Frontal cortex (tissue), 4 donors: ENCODE measurements at places on chromosomes 13 and 19.

DNA sequence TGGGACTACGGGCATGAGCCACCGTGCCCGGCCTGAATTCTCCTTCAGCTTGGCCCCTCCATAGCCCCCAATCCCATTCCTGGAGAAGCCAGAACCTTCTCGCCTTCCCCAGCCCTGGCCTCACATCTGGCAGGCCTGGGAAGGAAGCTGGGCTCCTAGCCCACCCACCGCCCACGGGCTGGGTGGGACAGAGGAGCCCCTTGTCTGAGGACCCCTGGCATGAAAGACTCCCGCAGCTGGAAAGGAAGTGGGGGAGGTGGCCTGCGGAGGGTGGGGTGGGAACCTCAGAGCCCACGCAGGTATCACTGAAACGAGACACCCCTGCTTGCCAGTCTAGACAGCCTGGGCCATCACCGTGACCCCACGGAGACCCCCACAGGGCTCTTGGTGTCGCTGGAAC lies 7.7 kb upstream of the NANOS3 start:
- DNase-seq, result peak; percentile 17

GRCh38 chr19:49712397-49712859 lies 21.5 kb downstream of the CPT1C start:
- no peak for DNase-seq

DNA sequence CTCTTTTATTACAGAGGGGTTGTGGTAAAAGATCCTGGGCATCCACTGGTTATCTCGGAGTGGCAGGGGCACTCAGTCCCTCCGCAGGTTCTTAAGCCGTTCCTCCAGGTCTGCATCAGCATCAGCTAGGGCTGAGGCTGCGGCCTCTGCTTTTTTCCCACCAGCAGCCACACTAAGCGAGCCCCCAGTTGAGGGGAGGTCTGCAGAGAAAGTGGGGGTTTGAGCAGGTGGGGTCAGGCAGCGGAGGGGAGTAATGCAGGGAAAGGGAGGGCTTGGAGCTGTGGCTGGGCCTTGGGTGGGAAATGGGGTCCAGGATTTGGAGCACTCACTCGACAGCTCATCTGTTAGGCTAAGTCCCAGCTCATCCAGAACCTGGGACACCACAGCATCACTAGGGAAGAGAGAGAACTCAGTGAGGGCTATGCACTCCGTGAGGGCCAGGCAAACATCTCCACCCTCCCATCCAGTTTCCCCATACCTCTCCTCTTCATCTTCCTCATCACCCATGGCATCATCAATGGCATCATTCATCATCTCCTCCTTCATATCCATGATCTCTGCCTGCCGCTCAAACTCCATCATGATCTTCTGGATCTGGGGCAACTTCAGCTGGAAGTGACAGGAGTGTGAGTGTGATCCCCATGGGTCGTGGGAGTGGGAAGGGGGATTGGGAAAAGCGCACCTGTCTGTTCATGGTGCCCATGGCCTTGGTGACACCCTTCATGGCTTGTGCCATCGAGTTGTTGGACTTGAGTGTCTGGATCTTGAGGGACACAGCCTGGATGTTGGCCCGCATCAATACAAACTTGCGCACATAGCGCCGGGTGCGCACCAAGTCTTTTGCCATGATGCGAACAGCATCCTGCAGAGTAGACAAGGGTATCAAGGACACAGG lies 3.1 kb downstream of the CHMP2A start:
- DNase-seq, result no peak

DNA sequence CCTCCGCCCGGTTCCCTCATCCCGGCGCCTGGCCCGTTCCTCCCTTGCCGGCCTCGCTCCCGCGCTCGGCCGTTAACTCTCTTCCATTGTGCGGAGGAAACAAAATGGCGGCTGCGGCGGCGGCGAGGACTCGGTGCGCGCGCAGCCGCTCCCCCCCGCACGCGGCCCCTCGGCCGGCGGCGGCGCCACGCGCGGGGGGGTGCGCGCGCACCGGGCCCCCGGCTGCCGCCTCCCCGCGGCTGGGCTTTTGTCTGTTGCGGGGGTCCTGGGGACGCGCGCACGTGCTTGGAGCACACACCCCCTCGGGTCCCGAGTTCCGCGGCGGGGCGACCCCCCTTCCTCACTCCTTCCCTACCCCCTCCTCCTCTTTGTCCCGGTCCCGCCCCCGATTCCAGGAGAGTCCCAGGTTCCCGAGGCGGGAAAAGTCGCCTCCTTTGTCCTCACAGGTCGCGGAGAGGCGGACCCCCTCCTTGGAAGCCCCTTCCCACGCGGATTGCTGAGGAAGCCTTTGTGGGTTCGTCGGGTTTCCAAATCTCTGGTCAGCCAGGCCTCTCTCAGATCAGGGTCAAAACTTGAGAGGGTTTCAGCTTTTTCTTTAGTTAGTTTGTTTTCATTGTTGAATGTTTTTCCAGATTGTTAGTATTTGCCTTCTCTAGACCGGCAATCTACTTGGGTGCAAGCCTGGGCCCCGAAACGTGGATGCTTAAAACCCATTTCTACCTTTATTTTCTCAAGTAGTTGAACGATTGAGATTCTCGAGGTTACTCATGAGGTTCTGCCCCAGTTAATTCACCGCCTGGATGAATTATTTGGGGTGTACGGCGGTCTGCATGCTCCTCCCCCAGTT lies 687 bp downstream of the ILF3 start:
- peak; percentile 69 for DNase-seq

DNA sequence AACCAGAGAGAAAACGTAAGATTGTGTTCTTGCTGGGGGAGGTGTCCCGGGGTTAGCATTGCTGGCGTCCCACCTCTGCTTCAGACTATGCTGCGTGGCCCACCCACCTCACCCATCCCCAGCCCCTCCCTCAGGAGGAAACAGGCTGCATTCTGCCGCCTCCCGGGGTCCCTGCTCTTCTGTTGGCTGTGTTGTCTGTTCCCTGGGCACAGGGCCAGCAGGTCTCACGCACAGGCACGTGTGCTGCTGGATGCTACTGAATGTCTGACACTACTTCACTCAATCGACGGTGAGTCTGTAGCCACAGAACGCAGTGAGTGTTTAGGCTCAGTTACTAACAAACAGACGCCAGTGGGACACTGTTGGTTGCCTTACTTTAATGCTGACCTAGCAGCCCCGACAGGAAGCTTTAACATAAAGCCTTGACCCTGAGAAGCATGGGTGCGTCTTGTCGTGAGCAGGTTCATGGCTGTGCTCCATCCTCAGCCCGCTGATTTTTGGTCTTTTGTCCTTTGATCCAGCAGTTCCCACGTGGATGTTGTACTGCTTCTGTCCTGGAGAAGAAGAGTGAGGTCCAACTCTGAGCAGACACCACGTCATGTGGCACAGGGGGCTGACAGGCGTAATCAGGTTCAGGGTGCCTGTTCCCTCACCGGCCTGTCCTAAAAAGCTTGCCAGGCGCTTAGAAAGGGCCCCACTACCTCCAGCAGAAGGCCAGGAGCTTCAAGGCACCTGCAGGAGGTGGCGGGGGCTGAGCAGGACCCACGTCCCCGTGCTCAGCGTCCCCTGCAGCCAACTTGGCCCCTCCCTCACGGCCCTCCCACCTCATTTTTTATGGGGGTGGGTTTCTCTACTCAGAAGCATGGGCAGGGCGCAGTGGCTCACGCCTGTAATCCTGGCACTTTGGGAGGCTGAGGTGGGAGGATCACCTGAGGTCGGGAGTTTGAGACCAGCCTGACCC lies 26.0 kb downstream of the NAXD start:
- DNase-seq, result no peak

DNA sequence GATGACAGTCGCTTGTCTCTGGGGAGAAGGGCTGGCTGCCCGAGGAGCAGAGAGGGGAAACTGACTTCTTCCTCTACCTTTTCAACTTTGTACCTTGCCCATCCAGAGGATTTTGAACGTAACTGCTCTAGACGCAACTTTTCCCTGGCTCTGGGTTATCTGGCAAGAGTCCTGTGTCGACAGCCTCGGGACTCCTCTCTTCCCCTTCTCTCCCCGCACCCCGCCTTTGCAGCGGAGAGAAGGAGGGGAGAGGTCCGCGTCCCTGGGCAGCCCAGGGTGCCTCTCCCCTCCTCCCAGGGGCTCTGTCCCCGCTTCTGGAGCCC lies 574 bp downstream of the SH3GL1 start:
- DNase-seq, result no peak

- no peak for DNase-seq
These were observed 7.8 kb downstream of the LRCH1 start for GRCh38 chr13:46560778-46561177.

GRCh38 chr19:41480336-41480735 lies 37.4 kb downstream of the ERICH4 start:
- DNase-seq, result no peak

DNA sequence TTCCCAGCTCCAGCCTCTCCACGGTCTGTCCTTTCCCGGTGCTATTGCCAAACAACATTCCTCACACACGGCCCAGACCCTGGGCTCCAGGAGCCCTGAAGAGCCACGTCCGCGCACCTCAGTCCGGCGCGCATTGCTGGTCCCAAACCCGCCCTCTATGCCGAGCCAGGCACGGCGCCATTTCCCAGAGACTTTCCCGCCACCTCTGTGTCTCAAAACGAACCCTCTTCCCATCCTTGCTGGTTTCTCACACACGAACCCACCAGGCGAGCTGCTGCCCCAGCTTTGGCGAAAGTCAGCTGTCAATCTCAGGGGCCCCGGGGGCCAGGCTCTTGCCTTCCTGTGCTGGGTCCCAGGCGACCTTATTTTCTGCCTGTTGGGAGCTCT lies 28.0 kb upstream of the F7 start:
- DNase-seq, result no peak

GRCh38 chr19:30932854-30933253 lies 416.4 kb downstream of the TSHZ3 start:
- DNase-seq, result no peak

- no peak for DNase-seq
These were observed 346.6 kb downstream of the TSHZ3 start for GRCh38 chr19:31002518-31003244.

GRCh38 chr19:4208385-4209094 lies 20.8 kb upstream of the EBI3 start:
- no peak for DNase-seq

DNA sequence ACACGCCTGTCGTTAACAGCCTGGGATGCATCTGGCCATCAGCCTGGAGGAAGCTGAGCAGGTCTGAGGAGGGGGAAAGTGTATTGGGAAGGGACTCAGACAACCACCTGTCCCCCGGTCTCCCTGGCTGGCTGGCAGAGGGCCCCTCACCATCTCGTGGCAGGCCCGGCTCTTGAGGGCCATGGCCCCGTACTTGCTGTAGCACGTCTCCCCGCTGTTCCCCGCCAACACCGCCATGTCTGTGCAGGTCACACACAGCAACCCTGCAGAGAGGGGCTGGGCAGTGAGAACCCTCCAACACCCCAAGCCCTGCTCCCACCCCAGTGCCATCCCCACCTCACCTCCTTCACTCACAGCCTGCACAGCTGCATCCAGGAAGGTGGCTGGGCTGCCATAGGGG lies 4.0 kb downstream of the TRMT1 start:
- DNase-seq, result no peak

- no peak for DNase-seq
These were observed 6.8 kb upstream of the GTF2F2 start for GRCh38 chr13:45113233-45114224.

GRCh38 chr13:24361852-24362366 lies 52.5 kb downstream of the C1QTNF9 start:
- DNase-seq, result no peak

DNA sequence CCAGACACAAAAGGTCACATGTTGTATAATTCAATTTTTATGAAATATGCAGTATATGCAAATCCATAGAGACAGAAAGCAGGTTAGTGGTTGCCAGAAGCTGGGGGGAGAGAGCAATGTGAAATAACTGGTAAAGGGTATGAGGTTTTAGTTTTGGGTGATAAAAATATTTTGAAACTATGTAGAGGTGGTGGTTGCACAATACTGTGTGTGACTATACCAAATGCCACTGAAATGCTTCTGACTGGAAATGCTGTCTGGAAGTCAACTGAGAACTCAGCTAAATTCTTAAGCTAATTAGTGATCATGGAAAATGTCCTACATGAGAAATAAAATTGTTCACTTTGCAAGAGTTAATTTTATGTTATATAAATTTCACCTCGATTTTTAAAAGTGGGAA lies 65.3 kb upstream of the RXFP2 start:
- no peak for DNase-seq

DNA sequence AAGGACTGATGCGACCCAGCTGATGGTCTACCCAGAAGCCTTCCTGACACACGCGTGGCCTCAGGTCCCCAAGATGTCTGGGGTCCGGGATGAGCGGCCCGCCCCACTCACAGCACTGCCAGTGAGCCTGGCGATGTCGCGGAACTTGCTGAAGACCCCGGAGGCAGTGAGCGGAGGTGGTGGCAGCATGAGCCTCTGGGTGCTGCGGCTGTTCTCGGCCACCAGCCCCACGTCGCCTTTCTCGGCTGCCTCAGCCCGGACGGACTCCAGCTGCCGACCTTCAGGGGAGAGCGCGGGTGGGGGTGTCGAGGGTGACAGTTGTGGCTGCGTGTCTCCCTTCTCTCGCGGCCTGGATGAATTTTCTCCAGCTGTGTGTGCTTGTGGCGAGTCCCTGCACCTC lies 26.8 kb upstream of the PLA2G4C start:
- no peak for DNase-seq

GRCh38 chr19:23758187-23759074 lies at the start of gene ZNF681:
TSS of gene ZNF681 (minus strand) at chr19:23758891. CDS start at chr19:23758749, 142 bp downstream.
- DNase-seq, result peak; percentile 47

GRCh38 chr19:41376241-41376997 lies at the start of gene TMEM91:
TSS of gene TMEM91 (plus strand) at chr19:41376533. CDS start at chr19:41378310, 1,777 bp downstream.
- DNase-seq, result no peak

DNA sequence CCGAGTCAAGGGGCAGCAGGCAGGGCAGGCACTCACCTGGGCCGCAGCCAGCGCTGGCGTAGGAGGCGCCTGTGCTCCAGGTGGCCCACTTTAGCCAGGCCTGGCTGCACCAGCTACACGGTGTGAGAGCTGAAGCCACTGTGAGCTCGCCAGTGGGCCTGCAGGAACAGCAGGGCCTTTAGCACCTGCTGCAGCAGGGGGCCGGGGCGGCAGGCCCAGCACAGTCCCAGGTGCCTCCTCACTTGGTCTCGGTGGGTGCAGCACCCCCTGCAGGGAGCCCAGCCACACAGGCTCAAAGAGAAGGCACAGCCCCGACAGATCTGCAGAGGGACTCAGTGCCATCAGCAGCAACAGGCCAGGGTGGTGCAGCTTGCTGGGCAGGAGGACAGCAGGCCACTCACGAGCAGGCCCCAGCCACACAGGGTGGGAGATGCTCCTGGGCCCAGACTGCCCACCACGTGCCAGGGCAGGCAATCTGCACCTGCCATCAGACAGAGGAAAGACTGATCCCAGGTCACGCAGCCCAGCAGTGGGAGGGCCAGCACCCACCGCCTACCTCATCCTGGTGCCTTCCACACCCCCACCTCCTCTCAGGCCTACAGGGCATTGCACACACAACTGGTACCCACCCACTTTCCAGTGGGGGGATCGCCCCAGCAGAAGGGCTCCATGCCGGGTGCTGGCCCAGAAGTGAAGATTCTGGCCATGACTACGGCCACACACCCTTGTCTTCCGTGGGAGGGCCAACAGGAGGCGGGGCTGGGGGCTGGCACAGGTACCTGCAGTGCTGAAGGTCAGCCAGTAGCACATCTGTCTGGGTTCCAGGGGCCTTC lies 15.8 kb downstream of the ARHGAP33 start:
- no peak for DNase-seq
